Upper lobe of right lung (tissue), 1 donor: ENCODE measurements at places on chromosomes 1 and 21. TPM values are rescaled to one million over a fixed set of nuclear protein-coding genes. Genes with fewer than 3 reads are reported as not detected.

COA6 gene
- total RNA-seq: 25.0 TPM

- DNase-seq: peak; percentile 39
Observed at GRCh38 chr1:206521694-206522402, 14.5 kb downstream of the RASSF5 start.

DNA sequence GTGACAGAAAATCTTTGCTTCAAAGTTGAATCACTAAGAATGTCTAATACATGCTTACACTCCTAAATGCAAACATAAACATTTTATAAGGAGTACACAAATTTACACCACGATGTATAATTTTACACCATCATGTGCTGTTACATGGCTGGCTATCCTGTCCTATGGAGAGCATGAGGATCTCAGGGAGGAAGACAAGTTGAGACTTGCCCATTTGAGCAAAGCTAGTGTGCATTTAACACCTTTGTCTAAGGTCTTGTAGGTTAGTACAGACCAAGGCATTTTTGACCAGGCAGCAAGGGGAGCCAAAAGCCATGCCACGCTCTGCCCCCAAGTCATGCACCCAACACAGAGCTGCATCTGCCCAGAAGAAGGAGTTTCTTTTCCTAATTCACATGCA, 14.5 kb upstream of the COG2 start:
- no peak for DNase-seq

DNA sequence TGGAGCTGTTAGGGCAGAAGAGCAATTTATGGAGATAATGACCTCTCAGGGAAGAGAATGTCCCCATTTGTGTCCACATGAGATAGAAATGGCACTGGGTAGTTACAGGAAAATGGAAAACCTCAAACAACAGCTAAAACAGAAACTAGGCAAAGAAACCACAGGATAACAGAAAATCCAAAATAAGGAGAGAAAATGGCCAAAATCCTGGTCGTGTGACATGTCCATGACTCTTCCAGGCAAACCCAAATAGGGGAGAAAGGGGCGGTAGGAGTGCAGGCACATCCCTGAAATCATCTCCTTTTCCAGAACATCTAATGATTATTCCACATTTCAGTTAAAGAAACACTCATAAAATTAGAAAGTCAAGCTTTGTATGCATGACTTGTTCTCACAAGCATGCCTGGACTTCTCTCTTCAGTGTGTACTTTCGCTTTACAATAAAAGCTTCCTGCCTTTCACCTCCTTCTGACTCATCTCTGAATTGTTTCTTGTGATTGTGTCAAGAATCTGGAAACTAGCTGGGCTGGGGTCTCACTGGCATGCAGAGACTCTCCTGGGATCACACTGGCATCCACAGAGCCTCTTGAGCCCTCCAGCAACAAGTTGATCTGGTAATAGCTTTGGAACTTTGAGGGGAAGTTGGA, 171.4 kb upstream of the ZP4 start:
- DNase-seq: no peak

DNA sequence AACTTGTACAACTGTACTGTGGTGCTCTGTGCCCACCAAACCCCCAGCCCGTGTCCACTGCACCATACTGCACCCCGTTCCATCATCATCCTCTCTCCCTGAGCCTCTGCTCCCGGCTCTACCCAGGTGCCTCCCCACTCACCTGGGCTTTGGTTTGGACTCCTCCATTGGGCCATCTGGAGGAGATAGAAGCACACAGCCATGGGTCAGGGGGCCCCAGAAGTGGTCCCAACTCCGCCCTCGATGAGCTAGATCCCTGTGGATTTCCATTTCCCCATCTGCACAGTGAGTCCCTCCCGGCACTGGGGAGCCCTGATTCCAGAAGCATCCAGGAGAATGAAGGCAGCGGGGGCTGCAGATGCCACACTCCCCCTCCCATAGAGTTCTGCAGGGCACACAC, 10.8 kb downstream of the TNNT2 start:
- DNase-seq: no peak

FHAD1 gene
- 2.4 TPM for total RNA-seq

- no peak for DNase-seq
Observed at GRCh38 chr1:162035241-162035640, 11.6 kb upstream of the OLFML2B start.

- DNase-seq: no peak
Observed at GRCh38 chr1:167504467-167504827, 13.9 kb downstream of the CD247 start.

DNA sequence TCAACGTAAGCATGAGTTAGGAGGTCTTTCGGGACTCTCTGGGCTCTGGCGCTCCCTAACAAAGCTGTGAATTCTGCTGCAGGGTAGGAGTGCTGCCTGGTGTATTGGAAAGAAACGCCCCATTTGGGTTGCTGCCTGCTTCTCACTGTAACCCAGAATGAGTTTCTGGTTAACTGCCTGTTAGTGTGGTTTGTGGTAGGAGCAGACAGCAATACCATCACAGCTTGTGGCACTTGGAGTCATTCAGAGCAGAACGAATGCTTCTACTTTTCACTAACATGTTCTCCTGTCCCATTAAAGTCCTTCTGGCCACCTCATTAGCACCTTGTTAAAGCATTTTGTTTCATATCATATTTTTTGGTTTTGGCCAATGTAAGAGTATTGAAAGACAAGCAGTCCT, 18.1 kb downstream of the MAP3K7CL start:
- DNase-seq: no peak

KPRP gene
- total RNA-seq: not detected

DDOST gene
- 161 TPM for total RNA-seq

GRCh38 chr1:57770772-57771171, 346.9 kb upstream of the DAB1 start:
- DNase-seq: no peak

CERS2 gene
- total RNA-seq: 354 TPM

- DNase-seq: no peak
Observed at GRCh38 chr1:77475641-77476040, 193.8 kb downstream of the AK5 start.

GRCh38 chr1:219081943-219082925, 91.4 kb upstream of the LYPLAL1 start:
- DNase-seq: no peak

GRCh38 chr1:92747735-92748134, 37.2 kb downstream of the EVI5 start:
- DNase-seq: no peak

TRAF3IP3 gene
- 12.4 TPM for total RNA-seq

OLFM3 gene
- not detected for total RNA-seq

- DNase-seq: no peak
Observed at GRCh38 chr1:88111816-88112215, 572.3 kb upstream of the PKN2 start.

- DNase-seq: no peak
Observed at GRCh38 chr1:31580513-31580870, 4.2 kb downstream of the TINAGL1 start.

CYP2J2 gene
- total RNA-seq: 1.4 TPM

DNA sequence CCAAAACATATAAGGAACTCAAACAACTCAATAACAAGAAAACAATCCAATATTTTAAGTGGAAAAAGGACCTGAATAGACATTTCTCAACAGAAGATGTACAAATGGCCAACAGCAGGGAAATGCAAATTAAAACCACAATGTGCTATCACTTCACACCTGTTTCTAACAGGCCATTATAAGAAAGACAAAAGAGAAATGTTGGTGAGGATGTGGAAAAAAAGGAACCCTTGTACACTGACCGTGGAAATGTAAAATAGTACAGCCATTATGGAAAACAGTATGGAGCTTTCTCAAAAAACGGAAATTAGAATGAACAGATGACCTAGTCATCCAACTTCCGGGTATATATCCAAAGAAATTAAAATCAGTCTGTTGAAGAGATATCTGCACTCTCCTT, 37.8 kb upstream of the CD2 start:
- no peak for DNase-seq

DNA sequence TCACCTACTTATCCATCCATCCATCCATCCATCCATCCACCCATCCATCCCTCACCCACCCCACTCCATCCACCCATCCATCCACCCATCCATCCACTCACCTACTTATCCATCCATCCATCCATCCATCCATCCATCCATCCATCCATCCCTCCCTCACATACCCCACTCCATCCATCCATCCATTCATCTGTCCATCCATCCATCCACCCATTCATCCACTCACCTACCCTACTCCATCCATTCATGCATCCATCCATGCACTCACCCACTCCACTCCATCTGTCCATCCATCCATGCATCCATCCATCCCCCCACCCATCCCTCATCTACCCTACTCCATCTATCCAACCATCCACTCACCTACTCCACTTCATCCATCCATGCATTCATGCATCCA, 34.5 kb downstream of the DHRS3 start:
- DNase-seq: no peak

MPL gene
- 0.61 TPM for total RNA-seq

DNA sequence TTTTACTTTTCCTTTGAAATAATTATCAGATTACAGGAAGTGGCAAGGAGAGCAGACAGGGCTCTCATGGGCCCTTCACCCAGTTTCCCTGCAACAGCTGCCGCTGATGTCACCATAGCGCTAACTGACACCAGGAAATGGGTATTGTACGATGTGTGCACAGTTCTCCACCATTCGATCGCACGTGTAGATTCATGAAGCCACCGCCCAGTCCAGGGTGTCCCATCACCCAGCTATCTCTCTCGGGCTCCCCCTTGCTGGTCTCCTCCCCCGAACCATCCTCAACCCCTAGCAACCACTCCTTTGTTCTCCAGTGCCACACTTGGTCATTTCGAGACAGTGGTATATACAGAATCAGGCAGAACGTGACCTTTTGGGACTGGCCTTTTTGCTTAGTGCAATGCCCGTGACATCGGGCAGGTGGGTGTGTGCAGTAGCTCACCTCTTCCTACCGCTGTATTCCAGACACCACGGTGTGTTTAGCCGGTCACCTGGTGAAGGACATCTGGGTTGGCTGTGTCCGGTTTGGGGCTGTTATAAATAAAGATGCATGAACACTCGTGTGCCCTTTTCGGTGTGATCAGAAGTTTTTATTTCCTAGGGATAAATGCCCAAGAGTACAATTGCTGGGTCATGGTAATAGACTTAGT, 118.4 kb downstream of the CRYAA start:
- DNase-seq: peak; percentile 54

DNA sequence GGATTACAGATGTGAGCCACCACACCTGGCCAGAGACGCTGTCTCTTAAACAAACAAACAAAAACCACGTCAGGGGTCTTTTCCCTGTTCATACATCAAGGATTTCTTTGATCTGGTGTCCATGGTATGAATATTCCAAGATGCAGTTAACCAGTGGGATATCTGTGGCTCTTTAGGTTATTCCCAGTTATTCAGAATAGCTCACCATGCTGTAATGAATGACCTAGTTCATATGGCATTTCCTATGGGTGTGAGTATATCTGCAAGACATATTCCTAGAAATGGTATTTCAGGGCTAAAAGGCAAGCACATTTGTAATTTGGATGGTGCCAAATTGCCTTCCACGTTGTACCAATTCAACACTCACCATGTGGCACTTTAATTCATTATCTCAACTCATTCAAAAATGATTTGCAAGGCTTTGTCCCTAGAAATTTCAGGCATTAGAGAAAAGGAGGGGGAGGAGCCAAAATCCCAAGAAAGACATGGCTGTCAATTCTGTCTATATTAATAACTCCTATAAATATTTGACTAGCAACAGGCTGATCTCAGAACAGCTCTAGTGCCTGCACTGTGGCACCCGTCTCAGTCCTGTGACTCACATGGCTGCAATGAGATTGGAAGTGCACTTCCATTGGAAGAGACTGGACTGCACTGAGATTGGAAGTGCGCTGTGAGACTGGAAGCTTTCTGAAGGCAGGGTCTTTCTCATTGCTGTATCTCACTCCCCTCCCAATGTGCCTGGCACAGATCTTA, 6.0 kb upstream of the STMN1 start:
- DNase-seq: no peak

DNA sequence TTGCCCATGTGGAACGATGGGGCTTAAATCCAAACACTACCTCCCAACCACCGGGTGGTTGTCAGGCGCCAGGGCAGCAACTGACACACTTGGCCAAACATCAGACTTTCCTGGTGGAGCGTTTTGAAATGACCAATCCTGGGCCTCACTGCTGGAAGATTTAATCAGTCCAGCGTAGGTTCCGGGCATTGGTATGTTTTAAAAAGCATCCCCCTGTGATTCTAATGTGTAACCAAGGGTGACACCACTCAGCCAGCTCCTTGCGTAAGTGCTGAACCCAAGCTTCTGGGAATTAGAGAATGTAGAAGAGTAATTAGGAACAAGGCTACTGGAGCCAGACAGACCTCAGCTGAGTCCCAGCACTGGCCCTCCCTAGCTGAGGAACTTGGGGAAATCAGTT, 44.8 kb upstream of the KAZN start:
- no peak for DNase-seq

- DNase-seq: peak; percentile 99
Observed at GRCh38 chr1:185156854-185157598, at the start of the genes SWT1 and TRMT1L. Gene SWT1 (plus strand): TSS chr1:185157167. CDS start chr1:185160842, 3,675 bp downstream. Gene TRMT1L (minus strand): TSS chr1:185156953. CDS start chr1:185156712, 241 bp downstream.

DNA sequence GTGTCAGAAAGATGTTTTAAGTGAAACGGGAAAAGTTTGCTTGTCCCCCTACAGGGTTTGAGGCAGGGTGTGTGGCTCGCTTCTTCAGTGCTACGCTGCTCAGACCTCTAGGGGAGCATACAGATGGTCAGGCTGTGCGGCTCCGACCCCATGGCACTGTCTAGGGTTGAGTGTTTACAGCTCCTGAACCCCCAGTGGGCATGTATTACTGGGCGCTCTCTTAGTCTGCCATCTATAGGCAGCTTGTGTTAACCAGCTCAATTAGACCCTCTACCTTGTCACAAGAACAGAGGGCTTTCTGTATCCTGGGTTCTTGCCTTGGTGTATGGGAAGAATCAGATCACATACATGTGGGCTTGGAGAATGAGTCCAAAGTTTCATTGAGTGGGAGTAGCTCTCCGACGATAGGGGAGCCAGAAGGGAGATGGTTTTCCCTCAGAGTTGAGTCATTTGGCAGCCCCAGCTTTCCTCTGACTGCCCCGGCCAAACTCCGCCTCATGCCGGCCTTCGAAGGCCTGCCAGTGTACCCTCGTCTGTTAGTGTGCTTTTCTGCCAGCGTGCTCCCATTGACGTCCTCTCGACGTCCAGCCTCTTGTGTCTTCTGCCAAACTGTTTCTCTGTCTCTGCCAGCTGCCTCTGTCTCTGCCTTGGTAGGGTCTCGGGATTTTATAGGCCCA, 38.6 kb upstream of the ADGRL4 start:
- no peak for DNase-seq

DNA sequence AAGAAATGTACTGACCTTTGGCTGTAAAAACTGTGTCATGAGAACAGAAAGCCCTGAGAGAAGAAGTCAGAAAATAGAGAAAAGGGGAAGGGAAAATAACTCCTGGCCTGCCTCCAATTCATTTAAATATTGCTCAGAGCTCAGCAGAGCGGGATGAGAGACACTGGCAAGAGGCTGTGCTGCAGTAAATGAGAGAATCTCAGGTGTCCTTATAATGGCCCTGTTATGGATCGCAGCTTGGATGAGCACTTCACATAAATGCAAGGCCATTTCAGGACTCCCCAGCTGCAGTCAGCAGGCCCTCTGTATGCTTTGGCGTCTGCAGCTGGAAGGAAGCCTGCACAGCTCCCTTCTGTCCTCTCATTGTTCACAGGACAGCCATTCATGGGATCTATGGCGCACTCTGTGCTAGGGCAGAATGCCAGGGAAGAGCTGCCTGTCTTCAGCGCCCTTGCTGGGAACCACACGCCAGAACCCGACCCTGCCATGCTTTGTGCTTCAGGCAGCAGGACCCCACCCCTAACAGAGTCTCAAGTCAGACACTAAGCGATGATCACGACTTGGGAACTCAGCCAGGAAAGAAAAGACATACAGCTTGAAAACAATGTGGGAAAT, 20.7 kb upstream of the ABCB10 start:
- no peak for DNase-seq

ESRRG gene
- total RNA-seq: 0.29 TPM
